Daoy (cell line): ENCODE measurements at places on chromosomes 3 and 15. TPM values are rescaled to one million over a fixed set of nuclear protein-coding genes. Genes with fewer than 3 reads are reported as not detected.

The ATP2B2 gene
- 0.09 TPM in 1 of 2 replicates, not detected in the other for total RNA-seq

The FILIP1L gene
- total RNA-seq: 26.5 and 29.0 TPM in 2 replicates

The CD200 gene
- 0.06 TPM in 1 of 2 replicates, not detected in the other for total RNA-seq

The LTF gene
- total RNA-seq: not detected in 2 replicates

The HYAL2 gene
- 23.5 and 31.0 TPM in 2 replicates for total RNA-seq
